HS-27A (cell line): ENCODE measurements at places on chromosomes 3 and 15.

GRCh38 chr15:42368096-42368495, 8.8 kb downstream of the CAPN3 start:
- no peak for DNase-seq

GRCh38 chr3:36493051-36493450, 112.7 kb downstream of the STAC start:
- no peak for DNase-seq

GRCh38 chr3:33957176-33957575, 158.7 kb downstream of the PDCD6IP start:
- DNase-seq, result no peak

DNA sequence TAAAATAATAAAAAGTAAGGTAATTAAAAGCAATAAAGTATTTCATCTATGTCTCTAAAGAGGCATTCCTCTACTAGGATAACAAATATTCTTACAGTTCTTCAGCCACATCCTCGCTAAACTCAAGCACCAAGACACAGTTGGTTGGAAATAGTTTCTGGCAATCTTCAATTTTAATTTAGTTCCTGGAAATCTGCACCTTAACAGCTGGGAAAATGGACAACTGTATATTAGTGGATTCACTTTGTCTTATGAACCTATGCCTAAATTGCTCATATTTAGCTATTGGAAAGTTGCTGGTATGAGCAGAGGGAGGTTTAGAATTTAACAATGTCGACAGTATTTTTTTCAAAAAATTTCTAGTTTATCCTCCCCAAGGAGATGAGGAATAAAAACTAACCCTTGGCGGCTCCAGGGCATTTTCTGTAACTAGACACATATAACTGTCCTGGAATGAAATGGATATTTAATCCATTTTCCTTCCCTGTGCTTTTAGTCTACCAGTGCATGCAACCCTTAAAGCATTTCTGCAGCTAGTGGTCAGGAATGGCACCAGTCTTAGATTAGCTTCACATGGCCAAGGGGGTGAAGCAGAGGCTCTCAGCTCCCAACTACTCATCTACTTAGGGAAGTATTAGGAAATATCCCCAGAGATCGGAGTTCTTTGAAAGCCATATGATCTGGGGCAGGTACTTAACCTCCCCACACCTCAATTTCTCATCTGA, 290.0 kb upstream of the THBS1 start:
- no peak for DNase-seq

DNA sequence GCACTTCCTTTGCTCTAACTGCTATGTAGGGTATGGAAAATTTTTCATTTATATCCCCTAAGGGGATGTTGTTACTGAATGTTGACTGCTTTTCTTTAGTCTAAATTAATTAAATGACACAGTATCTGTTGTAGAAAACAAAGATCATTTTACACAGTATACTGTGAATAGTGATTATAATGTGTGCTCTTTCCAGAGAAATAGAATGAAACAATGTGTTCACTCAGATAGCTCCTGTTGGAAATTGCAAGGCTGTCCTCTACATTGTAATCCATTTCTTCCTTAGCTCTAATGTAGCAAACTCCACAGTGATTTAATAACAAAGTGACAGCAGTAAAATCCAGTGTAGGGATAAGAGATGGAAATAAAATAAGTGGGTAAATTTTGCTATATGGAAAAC, 159.0 kb upstream of the VEPH1 start:
- DNase-seq, result no peak

- no peak for DNase-seq
Measured at GRCh38 chr15:99449514-99449913, 116.3 kb upstream of the MEF2A start.
